ENCODE measurements at places on chromosomes 3 and 15.

DNA sequence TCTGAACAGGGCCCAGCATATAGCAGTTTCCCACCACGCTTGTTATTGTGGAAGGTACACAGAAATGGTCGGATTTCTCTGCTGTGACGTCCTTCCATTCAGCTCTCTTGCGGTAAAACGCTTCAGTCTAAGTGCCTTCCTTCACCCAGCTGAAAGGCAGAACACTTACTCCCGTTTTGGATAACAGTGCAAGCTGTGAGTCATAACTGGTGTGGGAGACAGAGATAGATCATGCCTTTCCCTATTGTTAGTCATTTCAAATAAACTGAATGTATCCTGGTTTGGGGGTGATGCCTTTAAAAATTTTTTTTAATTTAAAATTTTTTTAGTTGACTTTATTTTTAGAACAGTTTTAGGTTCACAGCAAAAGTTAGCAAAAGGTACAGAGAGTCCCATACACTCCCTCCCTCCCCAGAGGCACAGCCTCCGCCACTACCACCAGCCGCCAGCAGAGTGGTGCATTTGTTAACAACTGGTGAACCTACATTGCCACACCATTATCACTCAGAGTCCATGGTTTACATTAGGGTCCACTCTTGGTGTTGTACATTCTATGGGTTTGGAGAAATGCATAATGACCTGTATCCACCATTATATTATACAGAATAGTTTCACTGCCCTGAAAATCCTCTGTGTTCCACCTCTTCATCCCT lies 94.9 kb upstream of the NSMCE3 start:
- no peak for DNase-seq

GRCh38 chr15:67472957-67473356 lies 48.0 kb upstream of the C15orf61 start:
- no peak for DNase-seq

GRCh38 chr15:71476823-71477222 lies 333.5 kb upstream of the NR2E3 start:
- DNase-seq, result no peak

DNA sequence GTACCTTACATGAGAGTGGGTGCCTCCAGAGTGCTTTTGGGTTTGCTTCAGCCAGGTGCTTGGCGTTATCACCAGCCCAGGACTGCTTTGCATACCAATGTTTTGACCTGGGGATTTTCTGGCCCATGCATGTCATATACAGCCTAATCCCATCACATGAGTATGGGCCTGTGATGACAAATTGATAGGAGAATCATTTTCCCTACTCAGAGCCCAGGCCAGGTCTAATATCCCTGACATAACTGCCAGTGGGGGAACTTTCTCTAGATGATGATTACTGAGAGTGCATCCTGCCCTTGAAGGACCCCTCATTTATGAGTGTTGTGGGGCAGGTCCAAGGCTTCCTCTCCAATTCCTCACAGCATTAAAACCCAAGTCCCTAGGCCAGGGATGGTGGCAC lies 197.5 kb upstream of the LYSMD4 start:
- DNase-seq, result no peak

GRCh38 chr15:84992157-84992944 lies 10.7 kb downstream of the PDE8A start:
- no peak for DNase-seq

GRCh38 chr3:156300929-156301840 lies 180.8 kb downstream of the KCNAB1 start:
- no peak for DNase-seq

DNA sequence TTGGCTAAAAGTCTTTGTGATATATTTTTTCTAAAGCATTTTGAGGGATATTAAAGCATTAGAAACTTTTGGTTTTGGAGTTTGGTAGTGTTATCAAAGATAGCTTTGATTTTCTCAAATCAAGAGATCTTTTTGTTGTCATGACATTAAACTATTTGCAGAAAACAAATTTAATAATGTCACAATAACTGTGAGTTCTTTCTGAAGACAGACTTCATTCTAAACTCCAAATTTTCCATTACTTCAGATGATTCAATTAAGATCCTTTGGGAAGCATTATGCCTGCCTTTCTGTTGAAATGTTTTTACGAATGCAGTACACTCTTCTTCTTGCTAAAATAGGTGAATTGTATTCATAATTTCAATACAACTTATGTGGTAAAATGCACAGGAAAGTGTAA lies 145.4 kb downstream of the ALCAM start:
- DNase-seq, result no peak

DNA sequence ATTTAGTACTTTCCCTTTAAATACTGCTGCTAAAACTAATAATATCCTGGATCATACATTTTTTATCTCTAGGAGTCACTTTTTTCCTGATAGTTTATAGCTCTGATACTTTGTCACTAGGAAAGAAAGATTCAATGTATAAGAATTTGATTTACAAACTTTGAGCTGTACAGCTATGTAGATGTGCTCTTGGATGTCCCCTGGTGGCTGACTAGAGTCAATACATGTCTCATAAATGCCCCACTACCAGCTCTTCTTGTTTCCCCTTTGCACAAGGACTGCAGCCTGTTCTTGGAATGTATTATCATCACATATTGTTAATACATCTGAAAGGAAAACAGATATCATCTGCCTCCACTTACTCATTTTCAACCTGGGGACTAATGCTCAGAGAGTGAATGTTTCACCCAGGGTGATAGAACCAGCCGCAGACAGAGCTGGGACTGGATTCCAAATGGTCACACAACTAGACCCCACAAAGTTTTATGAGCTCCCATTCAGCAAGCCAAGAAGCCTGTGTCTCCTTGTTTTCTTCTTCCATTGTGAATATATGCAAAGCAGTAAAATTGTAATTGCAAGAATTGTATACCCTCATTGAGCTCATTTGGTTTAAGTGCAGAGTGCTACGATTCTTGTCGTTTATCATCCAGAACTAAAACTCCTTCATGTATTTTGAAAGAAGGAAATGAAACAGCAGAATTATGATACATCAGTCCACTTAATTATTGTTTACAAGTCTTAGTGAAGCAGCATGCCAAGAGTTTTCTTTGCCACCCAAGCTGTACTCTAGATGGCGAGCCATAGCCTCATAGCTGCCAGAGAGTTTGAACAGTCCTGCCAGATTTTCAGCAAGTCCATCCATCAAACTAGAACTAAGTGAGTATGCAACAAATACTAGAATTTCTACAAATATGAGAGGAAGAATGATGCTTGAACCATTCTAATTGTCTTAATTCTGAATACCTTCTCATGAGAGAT lies 261.6 kb upstream of the LMCD1 start:
- peak; percentile 18 for DNase-seq

DNA sequence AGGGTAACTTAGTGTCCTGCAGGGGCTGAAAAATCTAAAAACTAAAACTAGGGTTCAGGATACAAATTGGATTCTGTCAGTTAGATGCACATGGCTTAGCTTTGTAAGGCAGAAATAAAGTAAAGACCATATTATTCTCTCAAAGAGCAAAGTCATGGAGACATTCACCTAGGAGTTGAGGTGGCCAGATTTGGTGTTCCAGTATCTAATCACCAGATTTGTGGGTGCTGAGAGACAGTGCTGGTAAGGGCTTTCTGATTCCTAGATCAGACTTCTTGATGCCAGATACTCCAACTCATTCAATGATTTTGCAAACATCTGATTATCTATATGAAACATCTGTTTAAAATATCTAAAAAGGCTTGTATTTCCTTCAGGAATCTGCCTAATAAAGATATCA lies 28.3 kb upstream of the TBC1D5 start:
- DNase-seq, result no peak

DNA sequence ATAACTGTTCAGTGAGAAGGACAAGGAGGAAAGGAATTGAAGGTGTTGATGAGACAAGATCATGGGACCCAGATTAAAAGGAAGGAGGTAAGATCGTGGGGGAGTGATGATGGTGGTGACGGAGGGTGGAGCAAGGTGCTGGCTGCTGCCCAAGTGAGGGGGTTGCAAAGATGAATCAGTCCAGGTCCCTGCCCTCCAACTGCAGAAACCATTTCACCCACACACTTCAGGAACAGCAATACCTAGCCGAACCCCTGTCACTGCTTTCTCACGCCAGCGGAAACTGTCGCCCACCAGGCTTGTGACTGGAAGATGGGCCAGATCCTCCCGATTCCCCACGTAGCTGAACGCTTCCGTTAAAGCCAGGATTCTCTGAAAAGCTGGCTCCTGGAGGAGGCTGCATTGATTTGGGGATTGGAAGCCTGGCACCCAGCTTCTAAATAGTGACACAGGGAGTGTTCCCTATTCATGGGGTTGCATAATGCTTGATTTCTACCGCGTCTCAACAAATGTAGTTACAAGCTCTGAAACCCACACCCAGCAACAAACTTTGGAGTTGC lies 3.2 kb upstream of the LSG1 start:
- DNase-seq, result no peak

- DNase-seq, result no peak
These were observed 25.6 kb upstream of the LINGO1 start for GRCh38 chr15:77658304-77658703.

DNA sequence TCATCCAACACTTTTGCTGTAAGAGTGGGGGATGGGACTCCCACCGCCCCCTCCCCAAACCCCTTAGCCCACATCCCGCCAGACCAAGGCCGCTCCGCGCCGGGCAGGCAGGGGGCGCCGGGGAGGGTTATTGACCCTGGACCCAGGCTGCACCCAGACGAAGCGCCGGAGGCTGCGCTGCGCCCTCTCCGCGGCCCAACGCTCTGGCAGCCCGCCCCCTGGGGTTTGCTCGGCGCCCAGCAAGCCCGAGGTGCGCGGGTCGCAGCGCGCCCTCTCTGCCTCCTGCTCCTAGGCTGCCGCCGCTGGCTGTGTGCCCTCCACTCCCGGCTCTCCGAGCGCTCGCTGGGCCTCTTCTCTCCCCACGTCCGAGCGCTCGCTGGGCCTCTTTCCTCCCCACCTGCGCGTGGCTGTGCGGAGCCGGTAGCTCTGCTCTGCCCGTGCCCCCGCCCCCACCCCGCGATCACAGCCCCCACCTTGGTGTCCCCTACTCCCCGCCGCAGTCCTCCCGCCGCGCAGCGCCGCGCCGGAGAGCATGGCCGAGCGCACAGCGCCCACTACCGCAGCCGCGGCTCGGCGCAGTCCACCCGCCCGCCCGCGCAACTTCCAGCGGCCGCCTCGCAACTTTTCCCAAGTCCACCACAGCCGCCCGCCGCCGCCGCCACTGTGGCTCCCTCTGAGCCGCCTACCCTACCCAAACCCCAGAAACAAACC lies 1.2 kb downstream of the MECOM start:
- DNase-seq, result peak; percentile 82

GRCh38 chr3:34258271-34258998 lies 460.0 kb downstream of the PDCD6IP start:
- no peak for DNase-seq

GRCh38 chr3:127673191-127674100 lies 694 bp downstream of the ABTB1 start:
- peak; percentile 3 for DNase-seq

- DNase-seq, result peak; percentile 84
These were observed 54.9 kb downstream of the TRIM71 start for GRCh38 chr3:32872487-32873382.

DNA sequence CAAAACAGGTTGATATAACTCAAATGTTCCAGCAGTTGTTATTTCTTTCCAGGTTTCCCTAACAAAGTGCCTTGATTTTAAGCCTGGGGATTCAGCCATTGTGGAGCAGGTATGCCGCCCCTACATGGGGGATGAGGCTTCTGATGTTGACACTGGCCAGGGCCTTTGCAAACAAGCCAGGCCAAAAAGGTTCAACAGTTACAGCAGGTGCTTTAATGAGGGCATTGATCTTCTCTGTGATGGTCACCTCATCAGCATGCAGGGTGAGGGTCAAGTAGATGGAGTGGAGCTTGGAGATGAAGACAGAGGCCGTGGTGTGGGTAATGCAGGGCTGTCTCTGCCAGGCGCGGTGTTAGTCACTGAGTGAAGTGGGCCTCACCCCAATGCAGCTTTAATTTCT lies 22.6 kb upstream of the EHHADH start:
- DNase-seq, result no peak

DNA sequence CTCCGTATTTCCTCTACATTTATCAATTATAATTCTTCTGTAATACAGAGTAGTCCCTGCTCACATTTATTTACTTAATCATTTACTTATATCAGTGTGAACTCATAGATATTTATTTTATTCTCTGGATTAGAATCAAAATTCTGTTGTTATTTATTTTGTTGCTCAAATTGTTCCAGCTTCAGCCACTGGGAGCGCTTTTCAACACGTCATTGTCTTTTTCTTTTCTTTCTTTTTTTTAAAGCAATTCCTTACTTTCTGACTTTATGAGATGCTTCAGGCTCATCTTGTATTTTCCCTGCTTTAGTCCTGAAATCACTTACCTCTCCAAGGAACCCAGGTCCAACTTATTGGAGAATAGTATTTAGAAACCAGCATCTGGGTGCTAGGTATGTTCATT lies 53.4 kb downstream of the GLCE start:
- DNase-seq, result no peak

DNA sequence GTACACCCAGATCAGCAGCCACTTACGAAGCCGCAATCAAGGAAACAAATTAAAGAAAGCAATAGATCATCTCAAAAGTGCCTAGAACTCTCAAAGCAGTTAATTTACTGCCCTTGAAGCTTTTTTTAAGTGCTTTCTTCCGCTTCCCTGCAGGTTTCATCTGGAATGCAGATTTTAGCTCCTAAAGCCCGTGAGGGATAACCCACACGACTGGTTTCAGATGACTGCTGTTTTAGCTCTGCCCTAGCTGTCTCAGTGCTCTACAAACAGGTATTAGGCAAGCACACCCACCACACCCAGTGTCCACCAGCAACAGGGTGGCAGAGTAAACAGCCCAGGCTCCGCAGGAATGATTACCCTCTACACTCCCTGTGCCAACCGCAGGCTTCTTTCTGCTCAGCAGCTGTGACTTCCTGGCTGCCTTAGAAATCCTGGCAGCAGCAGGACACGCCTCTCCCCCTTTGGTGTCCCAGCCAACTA lies 126.0 kb downstream of the FMN1 start:
- DNase-seq, result peak; percentile 47

DNA sequence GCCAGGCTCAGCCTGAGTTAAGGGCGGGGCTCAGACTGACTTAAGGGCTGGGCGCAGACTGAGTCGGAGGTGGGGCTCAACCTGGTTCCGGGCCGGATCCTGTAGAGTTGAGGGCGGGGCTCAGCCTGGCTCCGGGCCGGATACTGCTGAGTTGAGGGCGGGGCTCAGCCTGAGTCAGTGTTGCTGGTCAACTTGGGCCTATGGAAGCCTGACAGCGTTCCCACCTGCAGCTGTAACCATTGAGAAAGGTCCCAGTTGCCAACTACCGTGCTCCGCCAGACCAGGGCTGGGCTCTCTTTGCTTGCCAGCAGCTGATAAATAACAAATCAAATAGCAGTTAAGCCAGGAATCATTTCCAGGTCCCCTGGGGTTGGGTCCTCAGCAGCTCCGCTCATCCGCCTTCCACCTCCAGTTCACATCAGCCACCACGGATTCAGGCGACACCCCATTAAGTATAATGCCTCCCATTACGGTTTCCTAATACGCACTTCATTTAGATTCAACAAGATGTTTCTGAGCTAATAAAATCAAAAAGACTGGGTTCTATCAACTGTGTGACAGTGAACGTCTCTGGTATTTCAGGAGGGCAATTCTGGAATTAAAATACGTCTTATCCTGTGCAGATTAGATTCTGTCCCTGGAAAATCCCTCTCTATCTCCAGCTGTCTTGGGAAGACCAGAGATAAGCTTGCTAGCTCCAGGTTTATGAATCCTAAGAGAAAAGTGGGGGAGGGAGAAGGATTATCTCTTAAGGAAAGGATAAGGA lies 7.3 kb downstream of the GRIP2 start:
- no peak for DNase-seq

All from NCI-H510A treated with DMSO at 0.1 percent for 48 hours (cell line).